CD4-positive, alpha-beta T cell treated with Interleukin-17A for 1 hour (primary cell): ENCODE measurements at places on chromosomes 12 and 14.

- no peak for DNase-seq
These were observed 171.1 kb downstream of the DACT1 start for GRCh38 chr14:58808828-58809227.

DNA sequence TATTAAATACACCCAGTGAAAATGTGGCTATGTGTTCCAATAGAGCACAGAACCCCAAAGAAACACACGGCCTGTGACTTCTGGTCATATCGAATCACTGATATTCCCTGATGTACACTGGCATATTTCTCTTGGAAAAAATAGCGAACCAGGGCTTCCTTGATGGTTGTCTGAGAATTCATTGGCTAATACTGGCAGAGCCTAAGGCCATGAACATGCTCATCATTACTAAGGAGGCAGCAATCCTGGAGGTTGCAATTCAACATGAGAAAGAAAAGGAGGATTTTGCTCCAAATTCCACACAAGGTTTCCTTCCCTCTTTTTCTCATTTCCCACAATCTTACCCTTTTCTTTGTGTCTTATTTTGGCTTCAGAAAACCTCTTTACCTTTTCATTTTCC, 212.9 kb upstream of the HMGA2 start:
- no peak for DNase-seq

GRCh38 chr12:59787610-59788009, 191.8 kb downstream of the SLC16A7 start:
- DNase-seq = no peak

- DNase-seq = peak; percentile 69
These were observed 21.5 kb upstream of the IFNG start for GRCh38 chr12:68180792-68181744.

DNA sequence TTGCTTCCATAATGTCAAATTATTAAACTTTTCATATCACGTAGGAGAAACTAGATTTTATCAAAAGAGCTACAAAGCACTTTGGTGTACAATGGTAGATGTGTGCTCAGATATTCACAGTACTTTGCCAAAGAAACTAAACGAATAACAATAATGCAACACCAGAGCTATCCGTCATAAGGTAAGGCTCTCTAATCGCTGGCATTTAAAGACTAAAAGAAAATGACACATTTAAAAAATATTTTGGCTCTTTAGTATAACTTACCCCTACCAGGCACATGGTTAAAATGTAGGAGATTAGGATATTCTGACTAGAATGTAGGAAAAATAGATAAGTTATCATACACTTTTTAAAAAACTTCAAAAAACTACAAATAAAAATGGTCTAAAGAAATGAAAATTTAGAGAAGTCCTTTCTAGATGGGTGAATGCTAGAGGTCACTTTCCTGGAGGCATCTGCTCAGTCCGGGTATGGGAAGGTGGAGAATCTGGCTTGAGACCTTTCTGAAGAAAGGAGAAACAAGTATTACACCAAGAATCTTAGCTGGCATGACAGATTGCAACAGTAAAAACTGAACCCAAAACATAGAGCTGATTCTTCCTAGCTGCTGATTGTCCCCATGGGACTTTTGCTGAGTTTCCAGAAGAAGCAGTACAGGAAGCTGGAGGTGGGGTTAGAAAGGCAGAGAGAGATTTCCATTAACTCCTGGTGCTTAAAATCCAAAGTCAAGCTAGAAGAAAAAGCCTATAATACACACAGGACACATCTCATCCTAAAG, 67.9 kb downstream of the FAR2 start:
- no peak for DNase-seq

DNA sequence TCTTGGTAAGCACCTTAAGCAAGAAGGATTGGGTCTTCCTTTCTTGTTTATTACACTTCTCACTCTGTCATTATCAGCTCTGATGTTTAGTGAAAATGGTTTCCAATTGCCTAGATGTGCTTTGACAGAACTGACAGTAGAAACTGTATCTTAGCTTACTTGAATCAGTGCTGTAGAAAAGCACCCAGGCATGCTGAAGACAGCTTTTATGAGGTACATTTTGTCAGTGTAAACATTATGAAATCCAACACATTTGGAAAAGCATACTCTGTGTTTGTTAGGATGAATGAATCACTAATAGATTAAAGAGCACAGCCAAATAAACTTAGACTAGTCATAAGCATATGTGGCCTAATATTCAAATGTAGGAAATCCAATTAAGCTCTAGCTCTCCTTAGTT, 290.2 kb upstream of the NPAS3 start:
- DNase-seq = no peak

- DNase-seq = no peak
These were observed 161.2 kb upstream of the MYL2 start for GRCh38 chr12:111081600-111081999.

DNA sequence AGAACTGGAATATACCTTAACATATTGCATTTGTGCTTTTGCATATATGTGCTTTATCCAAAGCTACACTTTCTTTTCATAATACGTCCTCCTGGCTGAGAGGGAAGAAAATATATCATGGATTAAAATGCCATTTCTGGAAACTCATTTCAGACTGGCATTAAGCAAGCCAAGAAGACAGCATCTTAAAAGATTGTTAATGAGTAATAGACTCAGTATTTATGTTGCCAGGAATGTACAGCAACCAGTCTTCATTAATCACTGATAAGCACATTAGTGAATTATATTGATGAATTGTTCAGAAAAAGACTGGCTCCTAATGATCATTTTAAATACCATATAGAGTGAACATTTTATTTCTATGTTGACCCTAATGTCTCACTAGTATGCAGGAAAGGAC, 134.9 kb upstream of the IFNG-AS1 start:
- DNase-seq = no peak

GRCh38 chr12:64670919-64671639, 60.8 kb downstream of the RASSF3 start:
- no peak for DNase-seq

DNA sequence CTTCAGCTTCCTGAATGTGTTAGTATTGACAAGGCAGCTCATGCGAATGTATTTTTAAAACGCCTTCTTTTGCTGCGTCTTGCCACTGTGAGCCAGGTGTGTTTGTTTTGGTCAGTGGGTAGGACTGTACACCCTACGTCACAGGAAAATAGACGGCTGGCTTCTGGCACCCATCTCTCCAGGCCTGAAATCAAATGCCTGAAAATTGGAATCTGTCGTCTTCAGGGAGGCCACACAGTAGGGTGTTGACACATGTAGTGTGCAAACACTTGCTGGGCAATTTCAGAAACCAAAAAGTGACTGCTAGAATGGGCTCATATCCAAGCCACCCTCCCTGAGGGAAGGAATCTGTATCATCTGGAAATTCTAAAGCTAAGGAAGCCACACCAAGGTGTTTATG, 209.3 kb downstream of the TTC8 start:
- DNase-seq = no peak

DNA sequence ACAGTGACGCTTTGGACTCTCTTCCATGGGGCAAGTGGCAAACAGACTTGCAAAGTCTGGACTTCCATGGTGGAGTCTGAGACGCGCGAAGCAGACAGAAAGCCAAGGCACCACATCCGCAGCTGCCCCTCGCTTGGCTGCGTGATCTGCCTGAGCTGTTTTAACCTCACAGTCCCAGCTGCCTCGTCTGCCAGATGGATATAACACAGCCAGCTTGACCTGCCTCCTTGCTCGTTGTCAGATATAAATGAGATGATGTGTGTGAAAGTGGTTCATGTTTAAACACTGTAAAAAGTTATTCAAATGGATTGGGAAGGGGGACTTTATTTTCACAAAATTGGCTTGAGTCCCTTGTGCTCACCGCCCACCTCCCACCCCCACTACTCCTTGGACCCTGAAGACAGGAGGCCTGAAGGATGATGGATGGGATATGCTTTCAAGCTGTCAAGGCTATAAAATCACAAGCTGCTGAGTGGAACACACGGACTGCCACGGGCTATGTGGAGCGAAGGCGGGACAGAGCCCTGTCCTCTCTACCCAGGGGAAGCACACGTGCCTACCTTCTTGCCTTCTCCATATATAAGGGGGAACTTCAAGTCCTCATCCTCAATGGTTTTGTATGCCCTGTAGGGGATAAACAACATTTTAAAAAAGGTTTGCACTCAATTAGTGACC, 226.9 kb downstream of the MON2 start:
- DNase-seq = no peak

- DNase-seq = no peak
These were observed 762 bp downstream of the RABGGTA start for GRCh38 chr14:24270537-24271133.

DNA sequence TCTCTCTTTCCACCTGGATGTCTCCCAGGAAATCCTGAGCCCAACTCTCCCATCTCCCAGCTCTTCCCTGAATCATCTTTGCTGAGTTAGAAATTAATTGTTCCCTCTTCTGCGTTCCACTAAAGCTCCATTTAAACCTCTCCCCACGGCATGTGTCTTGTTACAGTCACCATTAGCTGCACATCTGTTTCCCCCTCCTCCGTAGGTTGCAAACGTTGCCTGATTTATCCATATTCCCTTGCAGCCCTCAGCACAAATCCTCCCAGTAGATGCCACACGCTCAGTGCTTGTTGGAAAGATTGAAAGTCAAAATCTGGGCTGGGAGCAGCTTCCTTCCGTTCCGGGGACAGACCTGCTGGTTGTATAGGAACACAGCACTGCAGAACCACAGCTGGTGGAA, 90.4 kb downstream of the SLC24A4 start:
- no peak for DNase-seq

DNA sequence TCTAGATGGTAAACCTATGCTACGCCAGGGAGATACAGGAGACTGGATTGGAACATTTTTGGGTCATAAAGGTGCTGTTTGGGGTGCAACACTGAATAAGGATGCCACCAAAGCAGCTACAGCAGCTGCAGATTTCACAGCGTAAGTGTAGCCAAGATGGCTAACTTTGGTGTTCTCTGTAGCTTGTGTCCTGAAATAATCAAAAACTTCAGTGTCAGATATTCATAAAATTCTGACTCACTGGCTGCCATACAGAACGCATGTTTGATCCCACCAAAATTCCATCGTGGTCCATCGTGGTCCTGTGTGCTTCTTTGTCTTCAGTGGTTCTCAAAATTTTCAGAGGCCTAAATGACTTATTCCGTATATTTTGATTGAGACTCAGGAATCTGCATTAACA, 1.3 kb downstream of the STRAP start:
- no peak for DNase-seq

GRCh38 chr12:111942557-111942956, 70.4 kb downstream of the TMEM116 start:
- no peak for DNase-seq

DNA sequence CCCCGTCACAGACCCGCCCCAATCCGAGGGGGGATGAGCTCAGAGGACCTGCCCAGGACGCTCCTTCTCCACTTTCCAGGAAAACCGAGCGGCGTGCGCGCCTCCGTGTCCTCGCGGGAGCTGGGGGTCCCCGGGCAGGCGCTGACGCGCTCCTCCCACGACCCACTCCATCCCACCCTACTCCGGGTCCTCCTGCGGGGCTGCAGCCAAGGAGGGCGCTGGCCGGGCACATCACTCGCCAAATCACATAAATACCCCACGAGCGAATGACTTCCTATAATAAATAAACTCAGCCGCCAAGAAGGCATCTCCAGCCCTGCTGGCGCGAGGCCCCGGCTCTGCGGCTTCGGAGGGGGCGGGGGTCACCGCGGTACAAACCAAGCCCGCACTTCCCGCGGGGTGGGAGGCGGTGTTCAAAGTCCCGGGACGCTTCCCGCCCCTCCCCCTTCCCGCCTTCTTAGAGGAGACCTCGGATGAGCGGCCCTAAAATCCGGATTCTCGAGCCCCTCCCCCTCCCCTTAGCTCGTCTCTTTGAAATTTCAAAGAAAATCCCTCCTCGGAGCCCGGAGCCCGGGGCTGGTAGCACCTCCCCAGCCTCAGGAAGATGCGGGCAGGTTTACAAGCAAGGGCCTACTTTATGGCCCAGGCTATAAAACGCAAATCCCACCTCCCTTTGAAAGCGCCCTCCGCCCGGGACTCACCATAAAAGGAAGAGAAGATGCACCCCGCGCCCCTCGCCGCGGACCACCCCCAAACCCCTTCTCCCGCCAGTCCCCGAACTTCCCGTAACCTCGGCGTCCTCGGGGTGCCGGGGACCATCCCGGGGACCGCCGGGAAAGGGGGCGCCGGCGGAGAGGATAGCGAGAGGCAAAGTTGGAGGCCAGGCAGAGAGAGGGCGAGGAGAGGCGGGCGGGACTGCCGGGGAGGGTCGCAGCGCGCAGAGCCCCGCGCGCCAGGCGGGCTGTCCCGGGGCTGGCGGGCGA, 712 bp upstream of the FZD10 start:
- no peak for DNase-seq

DNA sequence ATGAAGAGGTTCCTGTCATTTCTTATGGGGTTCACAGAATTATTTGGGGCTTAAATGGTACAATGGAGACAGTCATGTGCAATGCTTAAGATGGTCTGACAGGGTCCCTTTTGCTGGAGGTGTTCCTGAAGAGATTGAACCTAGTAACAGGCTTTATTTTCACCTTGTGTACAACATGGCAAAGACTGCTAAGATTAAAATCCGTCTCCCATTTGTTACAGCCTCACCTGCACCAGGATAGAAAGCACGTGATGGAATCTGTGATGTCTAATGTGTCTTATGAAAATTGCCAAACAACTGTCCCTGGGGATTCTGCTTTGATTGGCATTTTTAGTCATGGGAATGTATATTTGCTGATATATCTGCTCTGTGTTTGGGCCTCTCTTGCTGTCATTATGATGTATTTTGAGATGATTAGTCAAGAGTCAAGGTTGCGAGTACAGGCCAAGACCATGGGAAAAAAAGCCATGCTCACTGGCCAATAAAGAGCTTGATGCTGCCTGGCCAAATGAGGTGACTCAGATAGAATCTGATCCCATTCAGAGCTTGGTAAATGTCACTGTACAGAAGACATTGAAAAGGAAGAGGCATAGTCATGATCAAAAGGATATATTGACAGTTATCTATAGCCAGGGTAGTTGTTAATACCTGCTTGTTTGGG, 96.1 kb downstream of the FLRT2 start:
- no peak for DNase-seq

DNA sequence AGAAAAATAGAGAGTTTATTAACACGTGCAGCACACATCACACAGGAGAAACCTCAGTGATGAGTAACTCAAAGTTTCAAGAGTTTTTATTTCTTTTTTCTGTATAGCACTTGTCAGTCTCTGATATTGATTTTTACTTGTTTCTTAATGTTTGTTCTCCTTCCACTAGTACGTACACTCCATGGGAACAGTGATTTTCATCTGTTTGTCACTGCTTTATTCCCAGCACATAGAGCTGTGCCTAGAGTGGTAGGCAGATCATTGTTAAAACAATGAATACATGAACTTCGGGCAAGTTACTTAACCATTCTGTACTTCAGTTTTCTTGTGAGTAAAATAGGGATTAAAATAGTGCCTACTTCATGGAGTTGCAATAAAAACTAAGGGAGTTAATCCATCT, 46.6 kb downstream of the ETV6 start:
- DNase-seq = no peak

GRCh38 chr14:54893151-54893760, 9.4 kb downstream of the GCH1 start:
- peak; percentile 63 for DNase-seq

DNA sequence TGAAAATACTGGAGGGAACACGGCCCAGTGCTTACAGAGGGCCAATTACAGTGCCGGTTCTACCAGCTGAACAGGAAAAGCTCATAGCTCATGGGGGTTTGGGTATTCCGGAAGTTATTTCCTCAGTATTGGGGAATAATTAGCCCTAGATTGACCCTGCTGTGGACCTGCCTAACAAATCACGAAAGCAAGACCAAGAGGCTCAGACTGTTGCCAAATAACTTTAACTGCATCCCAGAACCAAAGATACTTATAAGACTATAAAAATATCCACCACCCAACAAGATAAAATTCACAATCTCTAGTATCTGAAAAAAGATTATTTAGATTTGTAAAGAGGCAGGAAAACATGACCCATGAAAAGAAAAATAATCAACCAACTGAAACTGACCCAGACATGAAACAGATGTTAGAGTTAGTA, 8.0 kb upstream of the OR5AU1 start:
- no peak for DNase-seq
